Stimulated activated naive B cell treated with anti-CD40 and anti-IgM and Interleukin-4, amounts not matched to agents 10 μg/mL and 1 μg/mL and 100 μg/mL, for 72 hours (primary cell): ENCODE measurements at places on chromosomes 2 and 18.

GRCh38 chr2:230706966-230707365 lies 5.7 kb upstream of the CAB39 start:
- no peak for DNase-seq

GRCh38 chr18:56431551-56431950 lies 206.8 kb downstream of the TXNL1 start:
- DNase-seq, result no peak

GRCh38 chr2:12767541-12767940 lies 50.8 kb downstream of the TRIB2 start:
- no peak for DNase-seq

DNA sequence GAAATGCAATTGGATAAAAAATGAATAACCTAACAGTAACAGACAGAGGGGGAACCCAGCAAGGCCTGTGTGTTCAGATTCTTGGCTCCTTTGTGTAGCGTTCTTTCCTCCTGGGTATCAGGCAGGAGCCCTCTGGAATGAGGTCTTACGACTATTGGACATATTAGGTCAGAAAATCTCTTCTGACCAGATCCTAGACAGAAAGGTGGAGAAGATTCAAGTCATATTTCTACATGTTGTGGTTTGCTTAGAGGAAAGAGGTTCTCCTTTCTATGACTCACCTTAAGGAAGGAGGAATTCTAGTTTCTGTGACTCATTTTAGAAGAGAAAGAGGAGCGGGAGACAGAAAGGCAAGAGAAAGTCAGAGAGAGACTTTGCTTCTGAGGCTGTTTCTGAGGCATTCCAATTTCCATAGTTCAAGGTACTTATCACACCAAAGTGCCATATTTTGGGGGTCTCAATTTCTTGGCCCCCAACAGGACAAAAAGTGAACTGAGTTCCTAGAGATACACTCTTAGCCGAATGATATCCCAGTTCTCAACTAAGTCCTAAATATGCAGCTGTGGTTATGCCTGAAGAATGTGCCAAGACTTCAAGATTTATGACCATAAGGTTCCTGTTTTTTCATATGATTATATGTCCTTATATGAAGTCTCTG lies 618.6 kb downstream of the ZEB2 start:
- DNase-seq, result no peak

DNA sequence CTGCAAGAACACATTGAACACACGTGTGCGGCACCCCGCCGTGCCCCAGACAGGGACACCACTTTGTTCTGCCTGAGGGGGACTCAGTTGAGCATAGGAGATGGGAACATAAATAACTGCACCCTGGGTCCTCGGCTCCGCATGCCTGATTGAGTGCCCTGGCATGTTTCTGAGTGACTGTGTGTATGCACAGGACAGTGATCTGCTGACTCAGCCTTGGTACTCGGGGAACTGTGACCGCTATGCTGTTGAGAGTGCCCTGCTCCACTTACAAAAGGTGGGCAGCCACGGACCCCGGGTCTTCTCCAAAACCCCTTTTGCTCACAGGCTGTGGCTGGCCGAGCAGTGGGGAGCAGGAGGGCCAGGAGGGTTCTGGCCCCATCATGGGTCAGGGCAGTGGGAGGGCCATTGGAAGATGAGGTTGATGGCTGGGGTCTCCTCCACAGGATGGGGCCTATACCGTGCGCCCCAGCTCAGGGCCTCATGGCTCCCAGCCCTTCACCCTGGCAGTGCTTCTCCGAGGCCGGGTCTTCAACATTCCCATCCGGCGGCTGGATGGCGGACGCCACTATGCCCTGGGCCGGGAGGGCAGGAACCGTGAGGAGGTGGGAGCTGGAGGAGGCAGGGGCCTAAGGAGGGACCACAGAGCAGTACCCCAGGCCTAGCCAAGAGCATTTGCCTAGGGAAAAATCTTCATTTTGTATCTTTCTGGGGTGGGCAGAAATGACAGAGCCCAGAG lies 16.9 kb downstream of the SH2D6 start:
- DNase-seq, result no peak

- no peak for DNase-seq
These were observed 37.7 kb downstream of the PELI1 start for GRCh38 chr2:64106481-64106880.

DNA sequence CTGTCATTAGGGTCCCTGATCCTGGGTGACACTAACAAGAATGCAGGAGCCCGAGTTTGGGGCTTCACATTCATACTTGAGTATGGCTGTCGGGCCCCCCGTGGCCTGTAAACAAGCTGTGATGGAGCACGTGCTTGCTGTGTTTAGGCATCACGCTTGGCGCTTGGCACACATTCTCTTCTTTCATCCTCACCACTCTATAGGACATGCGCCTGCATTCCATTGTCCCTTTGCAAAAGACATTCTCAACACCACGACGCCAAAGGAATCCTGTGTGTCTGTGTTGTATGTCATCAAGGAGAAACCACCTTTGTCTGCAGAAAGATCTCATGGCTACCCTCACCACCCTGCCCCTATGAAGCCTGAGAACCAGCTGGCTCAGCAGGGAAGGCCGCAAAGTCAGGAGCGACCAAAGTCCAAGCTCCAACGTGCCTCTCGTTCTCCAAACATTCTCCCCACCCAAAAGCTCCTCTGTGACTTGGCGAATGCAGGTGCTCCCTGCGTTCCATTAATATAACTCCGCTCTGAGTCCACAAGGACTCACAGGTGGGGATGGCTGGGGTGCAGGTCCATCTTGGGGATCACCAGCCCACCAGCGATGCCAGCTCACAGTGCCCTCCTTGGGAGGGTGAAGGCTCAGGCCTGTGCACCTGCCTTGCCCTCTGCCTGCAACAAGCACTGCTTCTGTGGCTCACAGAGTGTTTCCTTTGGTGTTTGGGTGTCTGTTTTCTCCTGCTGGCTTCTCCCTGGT lies 6.2 kb upstream of the PER2 start:
- DNase-seq, result no peak

- DNase-seq, result no peak
These were observed 13.5 kb upstream of the UBXN4 start for GRCh38 chr2:135728064-135728743.

GRCh38 chr2:159894145-159894838 lies 96.3 kb upstream of the CD302 start:
- no peak for DNase-seq

DNA sequence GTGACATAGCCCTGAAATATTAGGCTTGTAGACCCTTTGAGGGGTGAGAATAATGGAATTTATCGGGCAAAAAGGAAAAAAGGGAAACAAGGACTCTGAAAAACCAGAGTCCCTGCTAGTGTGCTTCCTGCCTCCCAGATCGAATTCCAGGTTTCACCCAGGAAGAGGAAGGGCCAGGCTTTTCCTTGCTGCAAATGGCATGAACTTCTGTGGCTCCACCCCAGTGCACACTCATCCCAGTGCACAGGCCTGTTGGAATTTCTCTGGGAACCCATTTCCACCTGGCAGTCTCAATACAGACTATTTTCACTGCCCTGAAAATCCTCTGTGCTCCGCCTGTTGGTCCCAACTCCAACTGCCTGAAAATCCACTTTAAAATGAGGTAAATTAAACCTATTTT lies 29.9 kb downstream of the C18orf54 start:
- no peak for DNase-seq

DNA sequence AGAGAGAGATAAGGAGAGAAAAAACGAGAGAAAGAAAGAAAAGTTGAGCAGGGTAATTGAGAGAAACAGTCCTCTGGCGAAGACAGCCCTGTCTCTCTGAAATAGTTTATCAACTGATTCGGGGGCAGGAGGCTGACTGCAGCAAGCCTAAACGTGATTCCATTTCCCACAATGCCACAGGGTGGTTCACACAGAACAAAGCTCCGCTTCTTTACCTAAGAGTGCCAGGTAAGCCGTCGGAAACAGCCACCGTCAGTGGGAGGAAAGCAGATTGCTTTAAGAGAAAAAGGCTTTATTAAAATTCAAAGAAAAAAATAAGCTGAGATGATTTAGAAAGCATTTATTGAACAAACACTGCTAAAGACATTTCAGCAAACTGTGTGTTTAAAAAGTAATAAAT lies 271.4 kb upstream of the POU3F3 start:
- no peak for DNase-seq

GRCh38 chr18:26575865-26576217 lies 27.5 kb upstream of the KCTD1 start:
- DNase-seq, result no peak

DNA sequence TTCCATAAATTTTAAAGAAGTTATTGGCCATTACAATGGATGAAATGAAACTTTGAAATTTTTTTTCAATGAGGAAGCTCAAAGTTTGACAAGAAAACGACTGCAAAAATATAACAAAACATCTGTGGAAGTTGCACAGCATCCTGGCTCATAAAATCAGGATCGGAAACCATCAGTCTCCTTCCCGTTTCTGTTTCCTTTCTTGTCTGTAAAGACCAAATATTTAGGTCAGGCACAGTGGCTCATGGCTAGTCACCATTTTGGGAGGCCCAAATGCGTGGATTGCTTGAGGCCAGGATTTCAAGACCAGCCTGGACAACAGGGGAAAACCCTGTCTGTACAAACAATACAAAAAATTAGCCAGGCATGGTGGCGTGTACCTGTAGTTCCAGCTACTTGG lies 27.6 kb upstream of the SSB start:
- DNase-seq, result no peak

GRCh38 chr2:60353406-60353800 lies 200.1 kb downstream of the BCL11A start:
- DNase-seq, result no peak

DNA sequence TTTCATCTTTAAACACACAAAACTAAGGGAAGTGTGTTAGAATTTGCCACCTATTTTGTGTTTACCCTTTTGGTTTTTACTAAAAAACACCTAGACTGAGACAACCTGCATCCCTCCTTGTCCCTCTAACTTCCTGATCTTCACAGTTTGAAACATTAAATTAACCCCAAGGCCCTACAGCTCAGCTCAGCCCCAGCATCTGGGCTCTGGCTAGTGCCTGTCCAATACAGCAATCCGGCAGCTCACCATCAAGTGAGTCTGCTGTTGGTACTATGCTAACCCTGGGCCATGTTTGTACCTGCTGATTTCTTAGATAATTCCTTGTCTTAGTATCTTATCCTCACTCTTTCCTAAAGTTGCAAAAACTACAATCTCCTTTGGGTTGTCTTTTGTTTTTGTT lies 162.4 kb downstream of the DSEL start:
- DNase-seq, result no peak

- DNase-seq, result peak; percentile 50
These were observed 83.9 kb downstream of the STPG4 start for GRCh38 chr2:47070920-47071824.

GRCh38 chr2:15427987-15428386 lies 133.1 kb downstream of the NBAS start:
- DNase-seq, result no peak

GRCh38 chr2:127759931-127760330 lies 51.0 kb downstream of the WDR33 start:
- DNase-seq, result no peak

DNA sequence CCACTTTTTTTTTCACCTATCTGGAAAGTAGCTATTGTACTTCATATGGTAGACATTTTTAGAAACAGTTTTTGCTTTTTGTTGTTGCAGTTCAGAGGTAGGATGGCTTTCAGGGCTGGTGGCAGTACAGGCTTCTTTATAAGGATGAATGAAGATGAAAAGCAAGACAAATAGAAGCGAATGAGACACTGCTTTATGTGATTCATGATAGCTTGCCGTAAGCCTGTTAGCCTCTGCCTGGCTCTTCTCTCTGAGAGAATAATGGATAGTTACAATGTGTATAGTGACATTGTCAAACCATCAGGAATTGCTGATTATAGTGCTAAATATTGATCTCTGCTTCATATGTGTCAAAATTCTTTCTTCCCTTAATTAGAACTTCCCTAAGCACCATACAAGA lies 173.7 kb downstream of the NR4A2 start:
- DNase-seq, result no peak

DNA sequence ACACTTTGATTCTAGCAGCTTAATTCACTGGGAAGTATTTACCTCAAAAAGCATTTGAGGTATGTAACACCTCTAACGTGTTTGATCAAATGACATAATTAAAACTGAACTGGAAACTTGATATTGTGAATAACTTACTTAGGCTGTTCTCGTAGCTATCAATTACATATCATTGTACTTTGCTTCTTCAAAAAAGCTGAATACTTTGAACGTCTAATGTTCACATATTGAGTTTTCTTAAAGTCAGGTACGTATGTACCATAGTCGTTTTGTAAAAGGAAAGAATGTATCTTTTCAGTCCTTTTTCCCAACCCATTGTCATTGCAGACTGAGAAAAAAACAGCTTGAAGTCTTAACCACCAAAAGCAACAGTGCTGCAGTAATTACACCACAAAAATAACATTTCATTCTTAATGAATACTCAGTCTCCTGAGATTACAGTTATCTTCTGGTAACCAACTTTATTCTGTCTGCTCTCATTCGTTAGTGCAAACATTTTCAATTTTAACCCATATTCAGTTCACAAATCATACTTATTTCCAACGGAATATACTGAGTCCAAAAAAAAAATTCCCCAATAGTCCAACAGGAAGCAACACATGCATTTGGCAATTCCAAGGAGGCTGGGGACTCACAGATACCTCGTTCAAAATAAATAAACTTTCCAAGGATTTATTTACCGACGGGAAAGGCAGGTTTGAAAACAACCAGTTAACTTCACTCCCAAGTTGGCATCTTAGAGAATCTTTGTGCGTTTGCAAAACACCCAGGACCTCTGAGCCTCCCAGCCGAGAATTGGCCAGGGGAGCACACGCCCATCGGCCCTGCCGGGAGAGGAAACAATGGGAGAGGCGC lies 1.1 kb downstream of the CHN1 start:
- no peak for DNase-seq

DNA sequence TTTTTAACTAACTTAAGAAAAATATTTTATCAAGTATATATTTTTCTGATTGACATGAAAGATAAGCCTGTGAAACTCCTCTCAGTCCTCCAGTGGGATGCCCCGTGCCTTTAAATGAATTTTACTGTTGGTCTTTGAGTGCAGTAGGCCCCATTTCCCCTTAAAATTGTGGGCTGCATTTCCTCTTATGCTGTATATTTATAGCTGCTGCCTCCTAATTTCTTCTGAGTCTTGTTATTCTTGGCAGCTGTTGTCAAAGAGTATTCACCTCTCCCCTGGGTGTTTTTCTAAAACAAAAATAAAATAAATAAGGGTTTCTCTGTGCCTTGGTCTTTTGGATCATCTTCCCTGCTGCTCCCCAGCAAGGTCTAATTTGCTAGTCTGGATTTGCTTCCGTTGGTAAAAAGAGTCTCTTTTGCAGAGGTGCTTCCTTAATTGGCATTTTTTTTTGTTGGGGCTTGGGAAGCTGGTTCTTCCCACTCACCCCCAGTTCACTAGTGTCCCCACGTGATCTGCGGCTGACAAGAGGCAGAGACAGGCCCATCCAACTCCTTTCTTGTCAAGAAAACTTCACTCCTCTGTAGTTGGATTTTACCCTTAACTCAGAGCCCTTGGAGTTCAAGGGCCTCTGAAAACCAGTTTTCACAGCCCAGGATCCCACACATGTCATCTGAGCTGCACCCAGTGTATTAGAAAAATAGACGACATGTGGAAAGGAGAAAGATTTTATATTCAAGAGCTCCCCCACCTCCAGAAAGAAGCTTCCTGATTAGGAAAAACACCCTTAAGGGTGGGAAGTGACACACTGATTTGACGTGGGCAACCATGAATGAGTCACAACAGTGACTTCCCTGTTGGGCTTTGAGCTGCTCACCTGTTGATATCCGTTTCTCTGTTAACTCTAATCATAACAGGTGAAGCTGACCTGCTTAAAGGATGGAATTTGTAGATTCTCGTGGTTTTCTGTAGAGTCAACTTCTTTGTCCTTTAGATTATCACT lies 431.5 kb downstream of the DCDC2C start:
- no peak for DNase-seq
